ENCODE measurements at places on chromosomes 1 and 21.

GRCh38 chr1:110615548-110616130 is 9.5 kb upstream of the KCNA2 start:
- DNase-seq, result no peak

- DNase-seq, result no peak
These were observed 110.8 kb downstream of the LACTBL1 start for GRCh38 chr1:22861764-22862440.

DNA sequence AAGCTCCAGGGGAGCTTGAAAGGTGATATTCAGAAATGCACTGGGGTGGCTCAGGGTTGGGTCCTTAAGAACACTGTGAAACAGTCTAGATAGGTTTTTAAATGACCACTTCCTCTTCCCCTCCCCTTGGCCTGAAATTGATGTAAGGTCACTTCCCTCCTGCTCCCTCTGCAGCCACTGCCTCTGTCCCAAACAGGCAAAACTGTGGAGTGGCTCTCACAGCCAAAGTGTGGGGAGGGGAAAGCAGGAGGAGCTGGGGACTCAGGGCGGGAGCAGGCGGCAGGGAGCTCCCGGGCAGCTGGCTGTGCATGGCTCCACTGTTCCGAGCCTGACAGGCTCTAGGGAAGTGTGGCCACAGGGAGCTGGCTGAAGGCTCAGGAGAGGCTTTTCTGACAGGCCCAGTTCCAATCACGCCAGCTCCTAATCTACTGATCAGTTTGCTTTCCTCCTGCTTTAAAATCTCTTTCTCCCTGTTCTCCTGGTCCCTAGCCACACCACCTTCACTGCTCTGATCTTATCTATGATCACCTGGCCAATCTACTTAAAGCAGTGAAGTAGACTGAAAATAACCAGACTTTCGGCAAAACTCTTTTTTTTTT is 5.1 kb upstream of the CSRP1 start:
- no peak for DNase-seq

- DNase-seq, result no peak
These were observed 41.2 kb upstream of the IFNLR1 start for GRCh38 chr1:24228311-24228710.

GRCh38 chr1:176682830-176683535 is 220.0 kb downstream of the PAPPA2 start:
- no peak for DNase-seq

DNA sequence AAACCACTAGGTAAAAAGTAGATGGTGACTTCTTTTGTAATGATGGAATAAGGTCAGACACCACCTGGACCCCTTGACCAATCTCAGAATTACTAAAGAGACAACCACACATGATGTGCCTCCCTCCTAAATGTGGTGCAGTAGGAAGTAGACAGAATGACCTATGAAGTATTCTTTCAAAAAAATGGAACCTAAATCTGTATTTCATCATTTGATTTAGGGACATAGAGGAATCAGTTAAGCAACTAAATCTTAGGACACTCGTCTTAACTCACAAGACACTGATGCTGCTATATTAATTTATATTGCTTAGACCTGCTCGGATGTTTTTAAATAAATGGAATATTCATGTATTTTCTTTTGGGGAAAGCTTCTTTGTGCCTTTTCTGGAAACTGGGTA is 80.9 kb upstream of the IRF2BP2 start:
- no peak for DNase-seq

GRCh38 chr1:240046000-240046399 is 45.7 kb upstream of the FMN2 start:
- DNase-seq, result no peak

GRCh38 chr21:17391811-17392340 is 121.0 kb upstream of the CXADR start:
- no peak for DNase-seq

DNA sequence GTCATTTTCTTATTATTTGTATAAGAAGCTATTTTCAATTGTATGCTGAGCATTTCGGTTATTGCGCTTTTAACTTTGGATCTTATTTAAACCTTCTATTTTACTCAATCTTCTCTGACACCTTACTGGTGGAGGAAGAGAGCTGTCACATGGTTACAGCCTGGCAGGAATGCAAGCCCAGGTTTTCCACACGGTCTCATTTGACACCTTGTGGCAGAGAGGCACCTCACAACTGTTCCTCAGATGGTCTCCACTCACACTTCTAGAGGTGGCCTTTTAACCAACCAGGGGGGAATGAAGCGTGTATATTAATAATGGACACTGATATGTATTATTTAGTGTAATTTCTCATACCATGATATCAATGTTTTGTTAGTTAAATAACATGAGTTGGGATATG is 9.6 kb downstream of the OR2T33 start:
- DNase-seq, result no peak

DNA sequence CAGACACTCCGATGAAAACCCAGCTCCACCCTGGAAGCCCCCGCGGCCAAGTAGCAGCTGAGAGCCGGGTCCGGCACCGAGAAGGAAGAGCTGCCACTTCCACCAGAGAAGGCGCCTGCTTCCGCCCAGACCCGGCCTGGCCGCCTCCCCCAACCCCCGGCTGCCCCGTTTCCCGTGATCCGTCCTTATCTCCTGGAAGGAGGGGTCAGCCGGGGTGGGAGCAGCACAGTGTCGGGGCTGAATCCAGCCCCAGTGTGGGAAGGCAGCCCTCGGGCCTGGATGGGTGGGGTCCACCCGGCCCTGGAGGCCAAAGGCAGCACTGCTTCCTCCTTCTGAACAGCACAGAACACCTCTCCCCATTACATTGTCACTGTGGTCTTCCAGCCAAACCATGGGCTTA is 69.4 kb downstream of the MEGF6 start:
- no peak for DNase-seq

DNA sequence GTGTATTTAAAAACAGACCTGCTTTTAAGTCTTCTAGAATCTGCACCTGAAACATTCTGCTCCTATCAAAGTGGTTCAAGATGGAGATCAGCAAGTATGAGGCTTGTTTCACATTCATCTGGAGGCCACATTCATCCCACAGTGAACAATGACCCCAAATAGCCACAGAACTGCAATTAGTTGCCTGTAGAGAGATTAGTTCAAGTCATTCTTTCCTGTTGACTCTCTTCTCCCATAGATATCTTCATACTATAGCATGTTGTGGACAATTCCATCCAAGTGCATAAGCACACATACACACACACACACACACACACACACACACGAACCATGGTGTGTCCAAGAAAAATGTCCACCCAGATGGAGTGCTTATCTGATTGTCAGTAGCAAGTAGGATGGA is 101.7 kb upstream of the FGGY start:
- no peak for DNase-seq

Data from stimulated activated naive CD8-positive, alpha-beta T cell treated with anti-CD3 and anti-CD28 coated beads, Interleukin-15, amount 100 ng/mL, for 72 hours (primary cell).